Immature natural killer cell (primary cell): ENCODE measurements at places on chromosomes 12 and 14.

- no peak for DNase-seq
Measured at GRCh38 chr14:99902925-99903324, 109.7 kb downstream of the EML1 start.

DNA sequence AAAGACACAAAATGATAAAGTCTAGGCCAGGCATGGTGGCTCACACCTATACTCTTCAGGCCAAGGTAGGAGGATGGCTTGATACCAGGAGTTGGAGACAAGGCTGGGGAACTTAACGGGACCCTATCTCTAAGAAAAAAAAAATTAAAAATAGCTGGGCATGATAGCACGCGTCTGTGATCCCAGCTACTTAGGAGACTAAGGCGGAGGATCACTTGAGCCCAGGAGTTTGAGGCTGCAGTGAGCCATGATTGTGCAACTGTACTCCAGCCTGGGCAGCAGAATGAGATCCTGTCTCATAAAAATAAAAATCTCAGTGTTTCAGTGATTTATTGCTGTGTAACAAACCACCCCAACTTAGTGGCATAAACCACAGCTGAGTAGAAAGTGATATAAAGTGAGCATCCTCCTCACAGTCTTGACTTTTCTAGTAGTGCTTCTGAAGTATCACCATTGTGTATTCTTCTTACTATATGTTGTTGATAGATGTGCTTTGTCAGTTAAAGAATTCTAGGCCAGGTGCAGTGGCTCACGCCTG is 10.6 kb upstream of the ATF1 start:
- DNase-seq = no peak

GRCh38 chr12:108914121-108914531 is 34.2 kb downstream of the DAO start:
- no peak for DNase-seq

DNA sequence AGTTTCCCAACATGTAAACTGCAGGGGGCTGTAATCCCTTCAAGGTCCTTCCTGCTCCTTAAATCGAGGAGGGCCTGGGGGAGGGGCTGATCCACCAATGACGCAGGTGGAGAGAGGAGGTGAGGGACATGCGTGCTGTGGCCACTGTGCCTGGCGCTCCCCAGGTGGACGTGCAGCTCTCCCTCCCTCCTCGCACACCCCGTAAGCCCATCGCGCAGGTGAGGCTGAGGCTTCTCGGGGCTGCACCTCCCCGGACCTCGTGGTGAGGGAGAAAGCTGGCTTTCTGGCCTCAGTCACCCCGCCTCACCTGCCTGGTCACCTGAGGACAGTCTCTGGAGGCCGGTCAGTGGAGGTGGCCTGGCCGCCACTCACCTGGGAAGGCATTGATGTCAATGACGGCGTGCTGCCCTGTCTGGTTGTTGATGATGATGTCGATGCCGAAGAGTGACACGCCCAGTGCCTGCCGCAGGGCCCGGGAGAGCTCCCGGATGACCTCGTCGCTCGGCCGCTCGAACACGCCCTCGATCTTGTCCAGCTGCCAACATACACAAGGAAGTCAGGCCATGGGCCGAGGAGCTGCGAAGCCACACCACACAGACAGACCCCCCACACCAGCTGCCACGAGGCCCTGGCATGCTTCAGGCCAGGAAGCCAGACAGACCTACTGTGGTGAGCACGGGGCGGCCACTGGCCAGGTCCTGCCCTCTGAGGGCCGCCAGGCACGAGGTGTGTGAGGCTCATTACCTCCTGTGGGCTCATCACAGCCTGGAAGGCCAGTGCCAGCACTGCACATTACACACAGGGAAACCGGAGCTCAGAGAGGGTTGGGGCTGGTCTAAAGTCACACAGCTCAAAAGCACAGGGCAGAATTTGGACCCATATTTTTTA is 23.3 kb downstream of the CHGA start:
- no peak for DNase-seq

DNA sequence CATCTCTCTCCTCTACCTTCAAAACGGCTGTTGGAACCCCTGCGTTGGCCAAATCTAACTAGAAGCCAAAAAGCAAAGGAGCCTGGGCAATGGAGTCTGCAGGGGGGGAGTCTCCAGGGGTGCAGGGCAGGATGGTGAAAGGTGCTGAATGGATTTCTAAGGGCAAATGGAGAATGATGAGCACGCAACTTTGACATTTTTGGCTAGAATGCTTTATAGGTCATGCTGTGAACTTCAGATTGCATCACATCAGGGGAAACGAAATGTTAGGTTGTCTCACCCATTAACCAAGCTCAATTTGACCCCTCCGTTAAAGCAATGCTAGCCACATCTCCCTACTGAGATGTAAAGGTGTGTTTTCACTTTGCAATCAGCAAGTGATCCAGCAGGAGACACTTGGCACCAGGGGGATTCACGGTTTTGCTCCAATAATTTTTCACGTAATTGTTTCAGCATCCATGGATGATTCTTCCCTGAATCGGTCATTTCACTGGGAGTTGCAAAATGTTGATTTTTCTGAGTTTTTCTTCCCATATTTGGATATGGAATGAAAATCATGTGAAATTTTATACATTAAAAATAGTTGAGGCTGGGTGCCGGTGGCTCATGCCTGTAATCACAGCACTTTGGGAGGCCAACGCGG is 78.0 kb upstream of the MDM1 start:
- no peak for DNase-seq

GRCh38 chr12:73632191-73632590 is 905.4 kb upstream of the ATXN7L3B start:
- DNase-seq = no peak

GRCh38 chr12:90274407-90274806 is 565.8 kb upstream of the ATP2B1 start:
- no peak for DNase-seq

GRCh38 chr12:81170072-81170471 is 92.2 kb downstream of the ACSS3 start:
- DNase-seq = no peak

DNA sequence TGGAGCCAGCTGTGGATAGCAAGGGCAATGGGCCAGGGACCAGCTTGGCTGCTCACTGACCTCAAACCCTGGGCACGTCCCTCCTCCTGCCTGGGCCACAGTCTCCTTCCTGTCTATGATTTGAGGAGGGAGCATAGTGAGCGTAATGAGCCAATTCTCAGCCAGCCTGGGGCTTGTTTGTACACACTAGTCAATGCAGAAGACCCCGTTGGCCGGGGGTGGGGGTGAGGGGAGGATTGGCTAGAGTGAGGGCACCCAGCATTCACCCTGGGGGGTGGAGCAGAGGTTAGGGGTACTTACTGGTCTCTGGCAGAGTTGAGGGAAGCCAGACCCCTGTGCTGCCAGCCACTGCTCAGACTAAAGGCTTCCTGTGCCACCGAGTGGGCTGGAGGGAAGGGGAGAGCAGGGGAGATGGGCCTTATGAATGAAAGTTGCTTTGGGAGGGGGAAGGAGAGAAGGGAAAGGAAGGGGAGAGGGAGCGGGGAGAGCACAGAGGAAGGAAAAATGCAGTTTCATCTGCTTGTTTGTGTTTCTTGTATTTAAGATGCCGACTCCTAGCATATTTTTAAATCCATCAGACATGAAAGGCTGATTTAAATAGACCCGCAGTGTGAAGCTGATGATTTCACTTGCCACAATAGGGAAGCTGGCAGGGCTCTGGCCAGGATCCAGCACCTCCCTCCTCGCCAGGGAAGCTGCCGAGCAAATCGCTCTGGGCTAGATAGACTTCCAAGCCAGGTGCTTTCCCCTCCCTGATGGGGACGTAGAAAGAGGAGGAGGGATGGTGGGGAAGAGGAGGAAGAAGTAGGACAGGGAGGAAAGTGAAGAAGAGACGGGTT is 114.0 kb downstream of the PRMT8 start:
- no peak for DNase-seq

DNA sequence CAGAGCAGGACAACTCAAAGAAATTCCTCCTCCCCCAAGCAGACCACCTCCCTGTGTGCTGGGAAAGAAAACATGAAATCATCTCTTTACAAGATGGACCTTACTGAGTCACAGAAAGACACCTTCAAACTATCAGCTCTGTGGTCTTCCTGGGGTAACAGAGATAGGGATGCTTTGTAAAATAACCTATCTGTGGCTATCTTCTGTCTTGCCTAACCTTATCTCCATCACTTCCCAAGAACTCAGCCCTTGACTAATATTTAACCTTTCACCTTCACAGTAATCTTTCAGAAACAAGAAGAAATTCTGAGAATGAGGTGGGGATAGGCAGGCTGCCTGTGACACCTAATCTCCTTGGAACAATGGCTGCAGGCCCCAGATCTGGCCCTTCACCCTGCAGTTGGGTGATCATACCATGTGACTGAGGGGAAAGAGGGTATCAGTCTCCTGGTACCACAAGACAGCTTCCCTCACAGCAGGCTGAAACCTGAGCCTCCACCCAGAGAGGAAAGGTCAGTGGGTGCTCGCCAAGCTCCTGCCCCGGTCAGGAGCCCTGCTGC is 27.4 kb upstream of the CEBPE start:
- DNase-seq = no peak

DNA sequence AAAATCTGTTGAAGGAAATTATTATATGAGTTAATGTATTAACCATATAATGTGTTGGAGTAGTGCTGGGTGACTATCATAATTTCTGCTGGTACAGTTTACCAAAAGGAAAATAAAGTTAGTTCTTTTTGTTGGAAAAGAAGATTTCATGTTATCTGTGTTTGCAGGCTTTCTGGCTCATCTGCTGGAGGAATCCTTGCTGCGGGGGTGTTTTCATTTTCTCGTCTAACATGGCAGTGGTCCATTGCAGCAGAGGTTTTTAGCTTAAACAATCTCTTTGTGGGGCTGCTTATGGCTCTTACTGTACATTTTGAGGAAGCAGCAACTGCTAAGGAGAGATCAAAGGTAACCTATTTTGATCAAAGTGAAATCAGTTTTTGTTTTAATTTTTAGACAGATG is 24.1 kb downstream of the TMEM260 start:
- no peak for DNase-seq

- no peak for DNase-seq
Measured at GRCh38 chr14:96519970-96520369, 17.8 kb downstream of the PAPOLA start.

DNA sequence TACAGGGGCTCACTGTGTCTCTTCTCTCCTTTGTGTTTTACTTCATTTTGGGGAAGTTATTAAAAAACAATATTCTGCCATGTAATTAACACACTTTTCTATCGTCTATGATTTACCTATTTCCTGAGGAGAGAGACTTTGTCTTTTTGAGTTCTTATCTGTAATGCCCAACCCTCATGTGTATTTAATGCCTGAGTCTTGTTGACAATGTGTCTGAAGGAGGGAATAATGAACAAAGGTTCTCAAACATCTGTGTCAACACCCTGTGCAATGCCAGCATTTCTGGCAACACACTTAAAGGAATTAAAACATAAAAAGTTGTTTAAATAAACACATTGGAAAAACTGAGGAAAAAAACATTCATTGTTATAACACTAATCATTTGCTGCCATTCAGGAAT is 147.1 kb downstream of the SLC15A5 start:
- DNase-seq = no peak

DNA sequence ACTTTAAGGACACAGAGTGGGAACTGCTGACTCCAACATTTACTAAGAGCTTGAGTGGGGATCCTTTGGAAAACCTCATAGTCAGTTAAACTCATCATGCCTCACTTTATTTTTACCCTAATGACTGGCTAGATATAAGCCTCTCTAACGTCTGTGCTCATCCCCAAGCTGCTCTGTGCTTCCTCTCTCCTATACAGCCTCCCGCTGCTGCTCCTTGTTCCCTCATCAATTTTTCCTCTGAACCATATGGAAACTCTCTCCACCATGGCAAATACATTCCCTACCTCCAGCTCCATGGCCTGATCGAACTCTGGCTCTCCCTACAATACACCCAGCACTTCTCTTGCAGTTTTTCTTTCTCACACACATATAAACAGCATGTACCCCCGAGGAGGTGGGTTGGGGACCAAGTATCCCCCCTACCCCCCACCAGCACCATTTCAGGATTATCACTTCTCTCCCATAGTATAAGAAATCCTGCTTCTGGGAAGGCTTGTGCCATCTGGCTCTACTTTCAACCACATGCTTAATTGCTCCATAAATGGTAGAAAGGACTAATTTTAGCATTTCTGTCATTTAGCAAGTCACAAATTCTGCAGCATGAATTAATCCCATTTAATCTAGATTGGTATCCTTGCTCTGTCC is 39.2 kb upstream of the DYRK2 start:
- no peak for DNase-seq

DNA sequence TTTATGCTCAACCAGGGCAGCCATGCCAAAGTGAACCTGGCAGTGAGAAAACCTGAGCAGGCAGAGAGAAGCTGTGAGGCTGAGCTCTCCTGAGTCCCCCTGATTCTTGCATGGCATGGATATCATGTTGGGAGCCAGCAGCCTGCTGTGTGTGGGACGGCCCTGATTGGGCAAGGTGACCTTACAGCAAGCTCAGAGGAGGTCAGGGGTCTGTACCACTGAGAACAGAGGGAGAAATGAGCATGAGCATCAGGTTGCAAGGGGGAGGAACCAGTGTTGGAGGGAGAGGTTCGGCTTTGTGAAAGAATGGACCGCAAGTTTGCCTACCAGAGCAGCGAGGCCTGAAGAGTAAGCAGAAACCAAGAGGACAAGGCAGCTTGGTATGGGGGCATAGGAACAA is 59.1 kb upstream of the PTGR2 start:
- DNase-seq = no peak

GRCh38 chr12:12624498-12624992 is 12.9 kb downstream of the CREBL2 start:
- no peak for DNase-seq

- no peak for DNase-seq
Measured at GRCh38 chr12:85968606-85969005, 94.5 kb downstream of the NTS start.

DNA sequence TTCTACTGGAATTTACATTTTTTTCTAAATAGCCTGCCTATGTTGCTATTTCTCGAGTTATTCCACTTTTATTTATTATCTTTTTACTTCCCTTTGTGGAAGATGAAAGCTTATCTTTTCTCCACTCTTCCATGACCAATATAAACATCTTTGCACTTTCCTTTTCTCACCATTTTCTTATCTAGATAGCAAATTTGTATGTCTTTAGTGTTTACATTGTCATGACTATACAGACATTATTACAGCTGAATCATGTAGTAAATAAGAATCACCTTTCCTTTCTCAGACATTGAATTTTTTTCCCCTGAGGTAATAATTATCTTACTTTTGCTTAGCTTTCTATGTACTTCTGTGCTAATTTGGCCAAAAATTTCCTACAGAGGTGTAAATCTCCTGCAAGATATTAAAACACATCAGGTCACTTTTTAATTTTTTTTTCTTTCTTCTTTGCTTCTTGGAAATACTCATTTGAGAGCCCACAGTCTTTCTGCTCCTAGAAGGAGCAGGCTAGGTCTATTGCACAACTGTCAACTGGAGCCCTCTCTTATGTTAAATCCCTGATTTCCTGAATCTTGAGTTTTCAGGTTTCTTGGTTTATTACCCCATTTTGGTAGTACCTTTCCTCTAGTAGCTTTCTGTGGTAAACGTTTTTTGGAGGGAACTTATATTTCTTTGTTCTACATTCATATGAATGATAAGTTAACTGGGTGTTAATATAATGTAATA is 109.0 kb upstream of the ATP2B1 start:
- no peak for DNase-seq

- no peak for DNase-seq
Measured at GRCh38 chr14:104843442-104844305, 21.4 kb upstream of the CEP170B start.
